ENCODE measurements at places on chromosomes 3 and 15. TPM values are rescaled to one million over a fixed set of nuclear protein-coding genes. Genes with fewer than 3 reads are reported as not detected.

SCAANT1 gene
- not detected for total RNA-seq

GRCh38 chr15:74531144-74531811 is 9.7 kb upstream of the ARID3B start:
- DNase-seq, result no peak
- no peak overlapping the region for H3K4me3 ChIP-seq
- no peak overlapping the region for H3K27ac ChIP-seq

- no peak overlapping the region for H3K4me3 ChIP-seq
- DNase-seq, result no peak
- H3K36me3 ChIP-seq, result no peaks in the 10 kb centered on the region
- no peaks in the 10 kb centered on the region for H3K27me3 ChIP-seq
- H3K27ac ChIP-seq, result no peak overlapping the region
- peaks cover 27% of the 10 kb centered on the region for H3K4me1 ChIP-seq
These were observed 77.1 kb downstream of the AKAP13 start for GRCh38 chr15:85457392-85457968.

DNA sequence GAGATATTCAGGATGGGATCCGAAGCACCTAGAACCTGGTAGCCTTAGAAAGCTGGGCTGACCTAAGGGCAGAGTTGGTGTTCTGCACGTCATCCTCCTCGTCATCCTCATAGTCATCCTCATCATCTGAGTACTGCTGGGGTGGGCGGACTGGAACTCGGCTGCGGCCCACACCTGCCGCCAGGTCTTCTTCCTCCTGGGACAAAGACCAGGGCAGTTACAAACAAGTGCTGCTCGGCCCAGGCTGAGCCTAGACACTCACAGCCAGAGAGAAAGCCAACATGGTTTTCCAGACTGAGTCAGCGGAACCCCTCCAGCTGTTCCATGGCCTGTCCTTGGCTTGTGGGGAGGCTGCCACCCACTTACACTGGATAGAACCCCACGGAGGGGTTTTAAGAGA is 40.5 kb downstream of the SEMA3G start:
- H3K4me1 ChIP-seq, result peaks cover 14% of the 10 kb centered on the region
- H3K27ac ChIP-seq, result no peak overlapping the region
- no peak for DNase-seq
- H3K27me3 ChIP-seq, result no peaks in the 10 kb centered on the region
- no peak overlapping the region for H3K4me3 ChIP-seq

- no peak for DNase-seq
- H3K4me3 ChIP-seq, result no peak overlapping the region
- H3K36me3 ChIP-seq, result no peaks in the 10 kb centered on the region
- peaks cover 5% of the 10 kb centered on the region for H3K4me1 ChIP-seq
These were observed 7.3 kb upstream of the SEMA3F start for GRCh38 chr3:50147861-50148260.

- DNase-seq, result no peak
- H3K36me3 ChIP-seq, result no peaks in the 10 kb centered on the region
- no peaks in the 10 kb centered on the region for H3K4me1 ChIP-seq
- H3K27me3 ChIP-seq, result no peaks in the 10 kb centered on the region
- no peak overlapping the region for H3K27ac ChIP-seq
- H3K4me3 ChIP-seq, result no peak overlapping the region
These were observed 47.9 kb upstream of the FURIN start for GRCh38 chr15:90820481-90820880.

- H3K4me1 ChIP-seq, result peaks cover 31% of the 10 kb centered on the region
- H3K36me3 ChIP-seq, result no peaks in the 10 kb centered on the region
- H3K27me3 ChIP-seq, result no peaks in the 10 kb centered on the region
- peak overlapping the region; percentile 51 for H3K27ac ChIP-seq
- DNase-seq, result peak; percentile 59
These were observed 16.6 kb upstream of the KY start for GRCh38 chr3:134667406-134667805.

DNA sequence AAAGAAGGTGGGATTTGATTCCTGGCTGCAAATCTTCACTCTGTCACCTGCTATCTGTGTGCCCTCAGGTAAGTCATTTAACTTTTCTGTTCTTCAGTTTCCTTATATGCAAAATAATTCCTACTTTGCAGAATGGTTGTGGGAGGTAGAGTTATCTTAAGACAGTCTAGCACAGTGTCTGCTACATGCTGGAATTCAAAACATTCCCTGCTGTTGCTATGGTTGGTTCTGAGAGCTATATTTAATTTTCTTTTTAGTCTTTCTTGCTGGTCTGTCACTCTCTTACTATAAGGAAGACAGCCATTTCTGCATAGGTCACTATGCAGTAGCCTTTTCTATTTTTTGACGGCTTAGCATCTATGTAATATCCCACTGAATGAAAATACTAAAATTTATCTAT is 4.0 kb upstream of the ADPGK start:
- no peaks in the 10 kb centered on the region for H3K27me3 ChIP-seq
- H3K4me3 ChIP-seq, result no peak overlapping the region
- DNase-seq, result no peak
- H3K27ac ChIP-seq, result no peak overlapping the region
- no peaks in the 10 kb centered on the region for H3K36me3 ChIP-seq
- H3K4me1 ChIP-seq, result no peaks in the 10 kb centered on the region

- H3K27ac ChIP-seq, result no peak overlapping the region
- no peaks in the 10 kb centered on the region for H3K27me3 ChIP-seq
- no peak overlapping the region for H3K4me3 ChIP-seq
- DNase-seq, result no peak
- H3K36me3 ChIP-seq, result no peaks in the 10 kb centered on the region
These were observed 157.2 kb downstream of the EDEM1 start for GRCh38 chr3:5344707-5345106.

DNA sequence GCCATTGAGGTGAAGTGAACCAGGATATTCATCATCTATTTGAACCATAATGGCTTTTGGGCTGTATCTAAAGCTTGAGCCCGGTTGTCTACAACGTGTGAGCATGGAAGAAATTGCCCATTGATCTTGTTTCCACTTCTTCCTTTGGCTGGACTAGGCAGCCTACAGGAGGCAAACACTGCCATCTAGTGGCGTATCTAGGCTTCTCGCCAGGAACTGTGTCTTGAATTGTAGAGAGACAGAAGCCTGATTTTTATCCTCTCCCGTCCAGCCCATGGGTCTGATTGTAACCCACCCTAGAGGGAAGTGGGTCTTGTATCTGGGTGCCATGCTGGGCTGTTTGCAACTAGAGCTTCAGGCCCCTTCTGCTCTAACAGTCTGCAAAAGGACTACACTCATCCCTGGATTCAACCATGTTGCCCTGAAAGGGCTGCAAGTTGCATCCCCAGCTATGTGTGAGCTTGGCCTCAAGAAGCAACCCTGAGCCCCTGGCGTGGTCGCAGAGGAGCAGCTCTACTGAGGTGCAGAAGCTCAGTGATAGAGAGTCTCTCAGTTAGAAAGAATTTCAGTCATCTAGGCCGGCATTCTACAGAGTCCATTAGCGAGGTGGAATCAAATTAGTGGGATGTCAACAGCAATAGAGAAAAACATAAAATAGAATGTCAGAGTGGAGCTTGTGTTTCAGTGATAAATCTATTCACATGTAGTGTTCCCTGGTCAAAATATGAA is 170.2 kb upstream of the UMPS start:
- DNase-seq, result peak; percentile 80
- no peaks in the 10 kb centered on the region for H3K27me3 ChIP-seq
- H3K4me3 ChIP-seq, result no peak overlapping the region
- H3K4me1 ChIP-seq, result peaks cover 12% of the 10 kb centered on the region
